ENCODE measurements at places on chromosomes 7 and 10.
A peak's percentile ranks its signal among the peaks of the same experiment; 100 is the strongest.

GRCh38 chr10:69056129-69056528, 31.8 kb upstream of the SRGN start:
- no peak for DNase-seq

- DNase-seq = no peak
Measured at GRCh38 chr10:63770523-63770922, 249.3 kb downstream of the REEP3 start.

DNA sequence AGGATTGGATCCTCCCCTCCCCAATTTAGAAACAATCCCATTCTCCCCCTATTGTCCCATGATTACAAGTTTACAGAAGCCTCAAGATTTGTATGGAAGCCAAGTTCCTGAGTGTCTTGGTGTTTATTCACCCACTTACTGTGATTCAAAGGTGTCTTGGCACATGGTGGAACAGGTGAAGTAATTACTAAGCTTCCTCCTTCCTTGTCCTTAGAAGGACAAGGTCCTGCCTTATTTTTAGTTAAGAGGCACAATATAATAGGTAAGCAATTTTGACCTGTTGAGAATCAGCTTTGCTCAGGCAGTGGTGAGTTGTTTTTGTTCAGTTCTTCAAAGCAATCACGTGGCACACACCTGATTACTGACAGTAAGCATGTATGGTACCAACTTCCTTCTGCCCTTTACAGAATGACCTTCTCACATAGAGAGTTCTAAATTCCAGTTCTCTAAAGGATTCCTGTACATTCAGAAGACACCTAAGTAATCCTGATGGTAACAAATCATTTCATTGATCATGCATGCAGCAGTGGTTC, 60.7 kb upstream of the SLC13A1 start:
- no peak for DNase-seq

GRCh38 chr10:119469846-119470245, 72.7 kb downstream of the RGS10 start:
- no peak for DNase-seq

- DNase-seq = no peak
Measured at GRCh38 chr10:120861178-120861855, 10.2 kb downstream of the WDR11 start.

DNA sequence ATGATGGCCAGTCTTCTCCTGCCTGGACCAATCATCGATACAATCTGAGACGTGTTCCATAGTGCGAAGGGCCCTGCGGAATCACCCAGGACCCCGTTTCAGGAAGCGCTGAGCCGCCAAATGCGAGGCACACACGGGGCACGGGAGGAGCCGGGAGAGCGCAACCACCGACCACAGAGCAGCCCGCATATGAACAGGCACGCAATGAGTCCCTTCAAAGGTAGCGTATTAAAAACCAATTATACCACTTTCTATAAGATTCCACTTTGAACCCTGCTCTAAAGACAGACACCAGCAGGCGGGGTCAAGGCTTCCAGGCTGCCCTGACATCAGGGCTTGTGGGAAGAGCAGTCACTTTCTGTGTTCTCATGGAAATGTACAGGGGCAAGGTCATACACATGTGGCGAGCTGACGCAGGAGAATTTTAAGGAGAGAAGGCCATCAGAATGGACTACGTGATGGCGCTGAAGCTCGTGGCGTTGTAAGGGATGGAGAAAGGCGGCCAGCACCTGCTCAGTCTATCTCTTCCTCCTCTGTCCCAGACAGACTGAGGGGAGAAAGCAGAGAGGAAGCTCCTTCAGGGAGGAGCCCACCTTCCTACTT, 46.2 kb downstream of the AMZ1 start:
- DNase-seq = no peak

GRCh38 chr7:120986650-120987049, 1.9 kb upstream of the CPED1 start:
- no peak for DNase-seq

GRCh38 chr10:132647424-132647823, 109.8 kb downstream of the INPP5A start:
- DNase-seq = no peak

DNA sequence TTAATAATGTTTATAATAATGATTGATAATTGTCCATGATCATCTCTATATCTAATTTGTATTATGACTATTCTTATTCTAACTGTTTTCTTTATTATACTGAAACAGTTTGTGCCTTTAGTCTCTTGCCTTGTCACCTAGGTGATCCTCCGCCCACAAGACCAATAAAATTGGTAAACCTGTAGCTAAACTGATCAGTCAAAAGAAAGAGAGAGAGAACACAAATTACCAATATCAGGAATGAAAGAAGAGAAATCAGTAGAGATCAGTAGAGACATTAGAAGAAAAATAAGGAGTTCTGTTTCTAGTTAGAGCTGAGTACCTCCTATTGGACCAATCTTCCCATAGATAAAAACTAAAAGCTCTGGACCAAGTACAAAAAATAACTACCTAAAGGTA, 6.1 kb upstream of the COA1 start:
- no peak for DNase-seq

DNA sequence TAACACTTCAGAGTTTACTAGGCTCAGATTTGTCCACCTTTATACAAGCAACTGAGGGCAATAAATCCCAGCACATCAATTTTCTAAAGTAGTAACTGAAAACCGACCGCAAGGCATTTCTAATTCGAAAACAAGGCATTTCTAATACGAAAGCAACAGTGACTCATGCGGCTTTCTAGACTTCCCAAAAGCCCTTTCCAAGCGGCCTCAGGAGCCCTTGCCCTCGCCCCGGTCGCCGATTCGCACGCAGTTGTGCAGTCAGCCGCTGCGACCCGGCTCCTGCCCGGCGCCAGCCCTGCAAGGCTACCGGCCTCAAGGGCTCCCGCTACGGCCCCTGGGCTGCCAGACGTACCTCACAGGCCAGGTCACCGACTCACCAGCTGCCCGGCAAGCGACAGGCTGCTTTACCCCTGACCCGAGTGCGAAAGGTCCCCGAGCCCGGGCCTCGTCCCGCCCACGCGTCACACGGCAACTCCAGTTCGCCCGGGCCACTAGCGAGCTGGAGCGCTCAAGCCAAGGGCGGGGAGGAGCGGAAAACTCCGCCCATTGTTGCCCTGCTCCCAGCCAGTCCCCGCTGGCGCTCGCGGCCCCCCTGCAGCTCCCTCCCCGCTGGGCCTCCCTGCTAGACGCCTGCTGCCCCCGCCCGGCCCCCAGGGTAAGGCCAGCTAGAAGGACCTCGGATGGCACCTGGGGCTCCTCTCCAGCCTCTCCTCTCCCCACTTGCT, 7.3 kb downstream of the NCOA4 start:
- peak; percentile 89 for DNase-seq

DNA sequence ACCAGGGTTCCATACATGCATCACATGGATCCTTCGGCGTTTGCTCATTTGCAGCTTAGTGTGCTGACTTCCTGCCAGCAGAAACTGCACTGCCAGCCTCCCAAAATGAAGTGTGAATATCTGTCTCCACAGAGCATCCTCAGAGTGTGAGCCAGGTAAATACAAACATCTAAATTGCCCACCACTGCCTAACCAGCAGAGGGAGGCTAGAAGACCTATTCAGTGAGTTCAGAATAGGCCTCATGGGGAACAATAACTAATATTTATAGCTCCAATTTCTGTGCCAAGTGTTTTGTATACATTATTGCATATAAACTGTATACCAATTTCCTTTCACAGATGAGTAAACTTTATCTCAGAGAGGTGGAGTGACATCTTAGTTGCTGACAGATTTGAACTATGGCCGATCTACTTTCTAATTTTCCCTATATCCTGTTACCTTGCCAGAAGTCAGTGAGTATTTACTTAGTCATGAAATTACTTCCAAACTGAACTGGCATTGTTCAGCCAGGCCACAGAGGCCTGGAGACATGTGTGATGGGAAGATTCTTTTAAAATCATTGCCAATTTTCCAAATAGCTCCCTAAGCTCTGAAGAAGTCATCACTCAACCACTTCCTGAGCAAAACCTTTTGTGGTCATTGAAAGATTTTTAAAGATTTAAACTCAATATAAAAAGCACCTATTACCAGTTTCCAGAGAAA, 926.5 kb upstream of the GHITM start:
- no peak for DNase-seq

- peak; percentile 10 for DNase-seq
Measured at GRCh38 chr10:82942286-82943099, 1067.5 kb downstream of the NRG3 start.

- DNase-seq = no peak
Measured at GRCh38 chr7:12064586-12065127, 146.4 kb upstream of the TMEM106B start.

DNA sequence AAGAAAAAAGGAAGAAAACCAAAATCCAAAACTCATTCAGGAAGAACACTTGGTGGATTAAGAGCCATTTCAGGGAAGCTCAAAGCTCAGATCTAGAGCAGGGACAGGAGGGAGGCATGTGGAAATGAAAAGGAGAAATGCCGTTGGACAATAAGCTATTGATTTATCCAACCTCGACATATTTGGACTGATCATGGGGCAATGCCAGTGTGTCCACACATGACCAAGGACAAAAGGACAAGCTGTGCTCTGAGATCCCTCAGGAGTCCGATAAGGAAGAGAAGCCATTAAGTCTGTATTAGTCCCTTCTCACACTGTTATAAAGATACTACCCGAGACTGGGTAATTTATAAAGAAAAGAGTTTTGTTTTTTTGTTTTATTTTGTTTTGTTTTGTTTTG, 684.0 kb upstream of the CELF2 start:
- no peak for DNase-seq

DNA sequence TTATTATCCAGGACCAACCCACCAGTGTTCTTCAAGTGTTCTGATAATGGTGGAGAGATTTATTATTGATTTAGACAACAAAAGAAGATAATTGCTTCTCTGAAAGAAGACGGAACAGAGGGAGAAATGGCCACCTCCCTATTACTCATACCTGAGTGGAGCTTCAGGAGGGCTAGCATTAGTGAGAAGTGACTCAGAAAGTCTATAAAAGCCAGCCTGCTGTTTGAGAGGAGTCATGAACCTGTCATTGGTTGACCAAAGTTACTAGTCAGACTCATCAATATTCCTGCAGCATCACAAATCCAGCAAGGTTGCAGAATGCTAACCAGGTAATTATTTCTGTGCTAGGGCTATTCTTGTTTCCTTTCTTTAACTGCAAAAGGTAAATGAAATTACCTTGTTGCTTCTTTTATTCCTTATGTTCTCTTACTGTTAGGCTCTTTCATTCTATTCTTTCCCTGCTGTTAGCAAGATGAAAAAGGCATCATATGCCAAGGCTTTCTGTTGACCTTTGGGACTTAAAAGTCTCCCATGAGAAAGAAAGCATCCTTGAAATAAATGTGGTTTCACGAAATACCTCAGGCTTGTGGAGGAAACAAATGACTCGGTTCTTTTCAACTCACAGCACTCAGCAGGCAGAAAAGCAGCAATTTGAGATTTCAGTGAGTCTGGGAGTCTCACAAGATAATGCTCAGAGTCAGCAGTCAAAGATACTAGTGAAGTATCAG, 256.4 kb upstream of the PHYHIPL start:
- peak; percentile 34 for DNase-seq

DNA sequence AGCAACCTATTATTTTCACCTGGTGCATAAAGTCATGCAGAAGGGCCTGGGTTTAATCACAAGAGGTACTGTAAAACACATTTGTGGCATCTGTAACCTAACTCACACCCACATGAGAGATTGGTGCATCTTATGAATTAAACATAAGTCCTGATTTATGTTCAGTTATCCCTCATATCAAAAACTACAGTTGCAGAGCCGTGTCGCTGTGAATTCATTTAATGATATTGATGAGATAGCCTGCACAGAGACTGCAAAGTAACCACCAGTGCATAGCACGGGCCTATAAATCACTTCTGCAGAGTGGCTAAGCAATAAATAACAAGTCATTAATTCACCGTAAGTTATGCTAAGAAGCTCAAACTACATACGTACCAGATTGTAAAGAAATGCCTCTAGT, 178.2 kb downstream of the RELN start:
- DNase-seq = no peak
